ENCODE measurements at places on chromosomes 5 and 9. TPM values are rescaled to one million over a fixed set of nuclear protein-coding genes. Genes with fewer than 3 reads are reported as not detected.

The FBP2 gene
- total RNA-seq = not detected

The KCNMB1 gene
- under 0.01 TPM for total RNA-seq

The FYB1 gene
- under 0.01 TPM for total RNA-seq

The HMCN2 gene
- under 0.01 TPM for total RNA-seq

The NLN gene
- total RNA-seq = 32.4 TPM

The PTPDC1 gene
- 17.0 TPM for total RNA-seq

The ARL14EPL gene
- total RNA-seq = not detected

The PCDHA9 gene
- 0.29 TPM for total RNA-seq

The PRKACG gene
- total RNA-seq = not detected

The PLPPR1 gene
- not detected for total RNA-seq

The ADAMTS12 gene
- total RNA-seq = 8.3 TPM

The LCN2 gene
- not detected for total RNA-seq

The SLC6A19 gene
- total RNA-seq = not detected

The BARHL1 gene
- total RNA-seq = not detected

The IFNE gene
- total RNA-seq = 3.6 TPM

The ANKRD34B gene
- not detected for total RNA-seq

The IFNA2 gene
- total RNA-seq = not detected

The FCHO2 gene
- 29.2 TPM for total RNA-seq

The CCNO gene
- total RNA-seq = 1.4 TPM

The CNTLN gene
- total RNA-seq = 17.7 TPM

The FBP1 gene
- not detected for total RNA-seq

The HAPLN1 gene
- total RNA-seq = 18.8 TPM

The QRFP gene
- total RNA-seq = not detected

The CCL21 gene
- total RNA-seq = not detected

The HEMGN gene
- not detected for total RNA-seq

The FOXD4L5 gene
- under 0.01 TPM for total RNA-seq

The ENTREP1 gene
- under 0.01 TPM for total RNA-seq

The SOHLH1 gene
- total RNA-seq = not detected

The LRRC19 gene
- total RNA-seq = under 0.01 TPM

The KCNT1 gene
- not detected for total RNA-seq

The NOXA1 gene
- total RNA-seq = 0.88 TPM

The TAF11L10 gene
- not detected for total RNA-seq

The TPM2 gene
- 946 TPM for total RNA-seq

The ANKRA2 gene
- 25.3 TPM for total RNA-seq

The ZDHHC12 gene
- total RNA-seq = 32.7 TPM

The ZBTB6 gene
- 13.8 TPM for total RNA-seq

The NMUR2 gene
- not detected for total RNA-seq

The TOR1A gene
- total RNA-seq = 52.1 TPM

The OBP2B gene
- not detected for total RNA-seq

The IL4 gene
- not detected for total RNA-seq

The RETREG1 gene
- 8.3 TPM for total RNA-seq

The DDX46 gene
- total RNA-seq = 20.6 TPM

The ELL2 gene
- total RNA-seq = 123 TPM

The PCDHGB1 gene
- 5.0 TPM for total RNA-seq

The IFNB1 gene
- total RNA-seq = not detected

The TAS2R1 gene
- total RNA-seq = not detected

The OGN gene
- total RNA-seq = 0.88 TPM

The SOX30 gene
- total RNA-seq = under 0.01 TPM

The HTR1A gene
- not detected for total RNA-seq

The ROR2 gene
- total RNA-seq = 13.8 TPM

The ABL1 gene
- 92.2 TPM for total RNA-seq

The SPACA9 gene
- 3.6 TPM for total RNA-seq

The TXNDC8 gene
- not detected for total RNA-seq

The NIM1K gene
- total RNA-seq = 0.88 TPM

The STK32A gene
- 1.8 TPM for total RNA-seq
